T-helper 2 cell treated with Interferon-gamma antibody and Interleukin-4, amounts not matched to agents 5 μg/mL and 100 μg/mL, for 36 hours (primary cell): ENCODE measurements at places on chromosomes 12 and 14.

GRCh38 chr12:100661300-100661951, 87.9 kb downstream of the GAS2L3 start:
- DNase-seq = no peak

DNA sequence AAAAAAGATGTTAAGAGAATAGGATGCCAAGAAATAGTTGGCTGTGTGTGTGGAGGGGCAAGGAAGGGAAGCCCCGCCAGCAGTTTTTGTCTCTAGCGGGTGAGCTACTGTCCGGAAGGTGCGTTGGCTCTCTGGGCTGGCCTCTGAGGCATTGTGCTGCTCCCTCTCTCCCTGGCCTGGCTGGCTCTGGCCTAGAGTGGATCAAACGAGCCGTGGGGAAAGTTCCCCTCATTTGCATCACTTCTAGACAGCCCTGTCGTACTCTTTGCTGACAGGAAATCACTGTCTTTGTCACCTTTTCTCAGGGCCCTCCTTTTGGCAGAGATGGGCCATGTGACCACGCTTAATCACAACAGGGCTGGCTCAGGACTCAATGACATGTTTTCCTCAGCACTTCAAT, 236.1 kb upstream of the NPAS3 start:
- no peak for DNase-seq

DNA sequence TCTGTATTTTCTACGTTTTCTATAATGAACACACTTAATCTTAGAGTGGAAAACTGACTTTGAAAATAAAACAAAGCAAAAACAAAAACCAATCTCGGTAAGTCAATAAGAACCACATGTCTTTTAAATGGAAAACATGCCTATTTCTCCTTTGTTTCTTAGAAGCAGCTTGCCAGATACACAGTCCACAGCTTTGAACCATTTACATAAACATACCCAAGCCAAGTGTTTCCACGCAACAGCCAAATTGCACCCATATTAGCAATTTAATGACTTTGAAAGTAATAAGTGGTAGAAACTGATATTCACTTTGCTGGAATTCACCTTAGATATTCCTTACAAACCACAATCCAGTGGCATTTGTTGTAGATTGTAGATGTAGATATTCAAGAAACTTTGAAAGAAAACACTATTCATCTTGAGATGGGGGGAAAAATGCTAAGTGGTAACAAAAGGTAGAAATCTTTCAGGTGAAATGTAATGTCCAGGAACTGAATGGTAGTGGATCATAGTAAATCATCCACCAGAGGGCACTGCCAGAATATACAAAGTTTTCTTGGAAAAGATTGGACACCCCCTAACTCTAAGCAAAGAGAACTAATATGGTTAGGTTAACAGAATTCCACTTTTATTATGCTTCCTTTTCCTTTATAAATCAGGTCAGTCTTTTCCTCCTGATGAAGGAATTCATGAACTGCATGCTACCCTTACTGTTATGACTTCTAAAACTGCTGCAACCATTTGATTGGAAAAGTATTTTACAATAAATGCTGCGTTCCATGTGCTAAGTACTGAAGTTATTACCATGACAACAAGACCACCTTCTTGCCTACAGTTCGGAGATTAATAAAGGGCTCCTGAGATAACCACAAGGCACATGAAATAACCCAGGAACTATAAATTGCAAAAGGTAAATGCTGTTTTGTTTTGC, 69.8 kb downstream of the RERG start:
- no peak for DNase-seq

DNA sequence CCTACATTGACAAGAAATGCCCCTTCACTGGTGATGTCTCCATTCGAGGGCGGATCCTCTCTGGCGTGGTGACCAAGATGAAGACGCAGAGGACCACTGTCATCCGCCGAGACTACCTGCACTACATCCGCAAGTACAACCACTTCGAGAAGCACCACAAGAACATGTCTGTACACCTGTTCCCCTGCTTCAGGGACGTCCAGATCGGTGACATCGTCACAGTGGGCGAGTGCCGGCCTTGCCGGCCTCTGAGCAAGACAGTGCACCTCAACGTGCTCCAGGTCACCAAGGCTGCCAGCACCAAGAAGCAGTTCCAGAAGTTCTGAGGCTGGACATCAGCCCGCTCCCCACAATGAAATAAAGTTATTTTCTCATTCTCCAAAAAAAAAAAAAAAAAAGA, 2.8 kb downstream of the GOLGA3 start:
- no peak for DNase-seq

- no peak for DNase-seq
Measured at GRCh38 chr12:59194794-59195193, 274.5 kb upstream of the LRIG3 start.

GRCh38 chr12:12365931-12366431, 9.1 kb downstream of the BORCS5 start:
- DNase-seq = no peak

DNA sequence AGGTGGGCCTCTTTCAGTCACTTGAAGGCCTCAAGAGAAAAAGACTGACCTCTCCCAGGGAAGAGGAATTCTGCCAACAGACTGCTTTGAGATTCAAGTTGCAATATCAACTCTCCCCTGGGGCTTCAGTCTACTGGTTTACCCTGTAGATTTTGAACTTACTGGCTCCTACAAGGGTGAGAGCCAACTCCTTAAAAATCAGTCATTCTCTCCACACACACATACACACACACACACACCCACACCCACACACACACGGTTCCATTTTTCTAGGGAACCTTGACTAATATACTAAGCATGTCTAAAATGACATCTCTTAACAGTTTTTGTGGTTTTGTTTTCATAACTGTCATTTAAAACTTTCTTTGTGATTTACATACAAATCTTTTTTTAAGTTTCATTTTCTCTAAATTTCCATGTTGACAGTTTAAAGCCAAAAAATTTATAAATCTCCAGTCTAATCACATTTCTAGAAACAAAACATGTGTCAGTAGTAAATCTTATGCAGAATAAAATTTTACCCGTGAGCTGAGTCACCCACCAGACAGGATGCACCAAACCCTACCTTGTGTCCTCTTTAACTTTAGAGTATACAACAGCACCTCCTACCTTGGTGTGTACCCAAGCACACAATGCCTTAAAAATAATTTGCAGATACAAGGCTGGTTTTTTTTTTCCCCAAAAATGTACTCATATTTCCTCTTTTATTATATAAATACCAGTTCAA, 394.6 kb downstream of the AEBP2 start:
- peak; percentile 49 for DNase-seq

- no peak for DNase-seq
Measured at GRCh38 chr12:42945927-42946326, 356.4 kb upstream of the PRICKLE1 start.
